ENCODE measurements at places on chromosomes 7 and 10.
A peak's percentile ranks its signal among the peaks of the same experiment; 100 is the strongest.

DNA sequence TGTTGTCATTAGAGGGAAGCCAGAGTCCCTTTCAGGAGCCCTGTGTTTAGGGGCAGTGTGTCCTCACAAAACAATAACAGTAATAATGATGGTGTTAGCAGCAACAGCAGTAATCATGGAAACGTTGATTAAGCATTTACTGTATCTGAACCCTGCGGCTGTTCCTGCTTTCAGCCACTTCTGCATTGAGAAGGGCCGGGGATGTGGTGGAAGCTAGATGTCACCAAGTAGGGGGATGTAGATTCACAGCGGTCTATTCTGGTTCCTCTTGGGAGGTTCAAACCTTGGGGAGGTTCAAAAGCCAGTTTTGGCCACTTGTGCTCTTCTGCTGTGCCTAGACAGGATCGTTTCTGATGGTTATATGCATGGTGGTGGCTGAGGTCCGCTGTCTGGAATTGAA, 44.8 kb downstream of the PRPF18 start:
- no peak for DNase-seq

DNA sequence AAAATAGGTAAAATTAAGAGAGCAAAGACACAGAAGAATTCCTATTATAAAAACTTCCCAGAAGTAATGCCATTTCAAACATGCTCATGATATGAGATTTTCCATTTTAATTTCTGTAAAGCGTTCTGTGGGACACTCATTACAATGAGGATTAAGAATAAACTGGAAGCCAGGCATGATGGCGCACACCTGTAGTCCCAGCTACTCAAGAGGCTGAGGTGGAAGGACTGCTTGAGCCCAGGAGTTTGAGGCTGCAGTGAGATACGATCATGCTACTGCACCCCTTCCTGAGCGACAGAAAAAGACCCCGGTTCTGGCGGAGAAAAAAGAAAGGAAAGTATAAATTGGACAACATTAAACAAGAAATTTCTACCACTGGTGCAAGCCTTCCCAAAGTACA, 1.5 kb downstream of the DNA2 start:
- no peak for DNase-seq

DNA sequence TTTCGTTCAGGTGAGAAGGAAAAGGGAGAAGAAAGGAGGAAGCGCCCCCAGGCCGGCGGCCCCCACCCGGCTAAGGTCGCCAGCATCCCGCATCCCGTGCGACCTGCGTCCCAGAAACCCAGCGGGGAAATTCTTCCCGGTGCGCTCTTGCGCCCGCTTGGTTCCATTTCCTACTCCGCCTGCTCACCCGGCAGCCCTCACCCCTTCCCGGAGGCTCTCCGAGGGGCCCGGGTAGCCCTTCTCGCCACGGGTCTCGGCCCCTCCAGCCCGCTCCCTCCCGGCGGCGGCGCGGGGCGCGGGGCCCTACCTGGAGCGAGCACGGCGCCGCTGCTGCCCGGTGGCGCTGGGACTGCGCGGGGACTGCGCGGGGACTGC, at the start of gene PRKCQ:
Gene PRKCQ (minus strand): TSS at position 373 of the 375 bp plus-strand sequence. CDS start 65,141 bp downstream, outside the sequence.
- DNase-seq = no peak

DNA sequence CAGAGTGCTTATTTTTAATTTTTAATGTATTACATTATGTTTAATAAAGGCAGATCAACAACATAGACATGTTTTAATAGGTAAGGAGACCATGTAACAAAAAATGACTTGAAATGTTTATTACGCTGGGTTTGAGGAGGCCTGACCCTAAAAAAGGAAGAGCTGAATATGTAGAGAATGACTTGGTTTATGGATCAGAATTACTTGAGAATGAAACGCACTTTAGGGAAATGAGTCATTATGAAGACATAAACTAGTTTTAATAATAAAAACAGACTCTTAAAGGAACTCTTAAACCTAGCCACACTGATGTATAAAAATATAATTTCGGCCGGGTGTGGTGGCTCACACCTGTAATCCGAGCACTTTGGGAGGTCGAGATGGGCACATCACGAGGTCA, 56.5 kb downstream of the CTTNBP2 start:
- DNase-seq = no peak

DNA sequence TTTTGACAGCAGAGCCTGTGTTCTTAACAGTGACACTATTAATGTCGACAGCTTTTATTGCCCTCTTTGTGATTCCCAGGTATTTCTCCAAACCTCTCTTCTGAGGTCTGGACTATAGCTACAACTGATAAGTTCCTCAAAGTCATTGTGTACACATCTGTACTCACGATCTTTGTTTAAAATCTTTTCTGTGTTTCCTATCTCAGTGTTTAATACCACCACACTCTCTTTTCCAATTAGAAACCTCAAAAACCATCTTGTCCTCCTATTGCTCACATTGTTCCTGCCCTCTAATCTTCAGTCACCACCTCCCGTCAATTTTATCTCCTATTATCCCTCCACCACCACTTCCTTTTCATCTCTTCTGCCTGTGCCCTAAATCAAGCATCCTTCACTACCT, 12.9 kb upstream of the WASL start:
- DNase-seq = no peak

DNA sequence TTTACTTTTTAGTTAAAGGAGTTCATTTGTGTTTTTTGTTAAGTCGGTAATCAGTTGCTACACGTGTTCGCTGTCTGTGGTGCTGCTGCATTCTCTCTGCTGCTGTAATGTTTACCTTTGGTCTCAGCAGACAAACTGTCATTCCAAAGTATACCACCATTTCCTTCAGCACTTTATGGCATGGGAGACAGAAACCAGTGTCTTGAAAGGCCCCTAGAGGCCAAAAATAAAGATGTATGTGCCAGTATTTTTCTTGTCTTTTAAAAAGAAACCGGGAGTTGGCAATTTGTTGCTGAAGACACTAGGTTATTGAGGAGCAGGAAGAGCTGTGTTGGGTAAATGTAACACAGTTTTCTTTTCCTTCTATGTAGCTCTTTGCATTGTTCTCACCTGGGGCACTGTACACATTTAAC, 24.1 kb downstream of the ZNF92 start:
- no peak for DNase-seq

- no peak for DNase-seq
These were observed 245.0 kb downstream of the WDR37 start for GRCh38 chr10:1301143-1301542.

DNA sequence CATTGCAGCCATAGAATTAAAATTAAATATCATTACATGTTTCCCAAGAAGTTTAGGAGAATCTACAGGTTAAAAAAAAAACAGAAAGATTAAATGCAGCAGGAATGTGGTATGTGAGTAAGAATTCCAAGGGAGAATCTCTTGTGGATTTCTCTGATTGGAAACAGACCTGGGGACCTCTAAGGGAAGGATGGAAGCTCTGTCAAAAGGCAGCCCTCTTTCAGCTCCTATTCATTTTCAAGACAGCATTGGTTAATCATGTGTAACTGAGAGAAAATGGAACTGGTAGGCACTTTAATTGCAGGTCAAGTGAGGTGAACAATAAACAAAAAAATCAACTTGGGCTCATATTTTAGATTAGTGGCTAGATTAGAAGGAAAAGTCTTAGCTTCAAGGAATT, 81.4 kb upstream of the MTPN start:
- no peak for DNase-seq

DNA sequence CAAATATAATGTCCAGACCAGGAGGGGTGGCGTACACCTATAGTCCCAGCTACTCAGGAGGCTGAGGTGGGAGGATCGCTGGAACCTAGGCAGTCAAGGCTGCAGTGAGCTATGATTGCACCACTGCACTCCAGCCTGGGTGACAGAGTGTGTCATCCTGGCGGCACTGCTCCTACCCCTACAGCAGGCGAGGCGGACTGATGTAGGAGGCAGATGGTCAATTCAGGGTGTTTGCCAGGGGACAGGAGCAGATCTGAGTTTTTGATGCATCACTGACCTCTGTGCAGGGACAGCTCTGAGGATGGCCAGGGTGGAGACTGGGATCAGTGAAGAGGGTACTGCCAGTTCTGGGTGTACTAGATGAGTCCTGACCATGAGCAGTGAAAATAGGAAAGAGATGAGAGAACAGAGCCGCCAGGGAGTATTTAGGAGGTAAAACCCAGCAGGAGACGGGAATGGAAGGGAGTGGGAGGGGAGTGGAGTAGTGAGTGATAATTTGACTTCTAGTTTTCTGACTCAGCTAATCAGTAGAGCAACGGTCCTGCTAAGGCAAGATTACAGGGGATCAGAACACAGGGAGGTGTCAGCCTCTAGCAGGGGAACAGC, 75.3 kb downstream of the HIP1 start:
- DNase-seq = no peak

GRCh38 chr7:66864294-66864693, 56.7 kb upstream of the TMEM248 start:
- DNase-seq = no peak

DNA sequence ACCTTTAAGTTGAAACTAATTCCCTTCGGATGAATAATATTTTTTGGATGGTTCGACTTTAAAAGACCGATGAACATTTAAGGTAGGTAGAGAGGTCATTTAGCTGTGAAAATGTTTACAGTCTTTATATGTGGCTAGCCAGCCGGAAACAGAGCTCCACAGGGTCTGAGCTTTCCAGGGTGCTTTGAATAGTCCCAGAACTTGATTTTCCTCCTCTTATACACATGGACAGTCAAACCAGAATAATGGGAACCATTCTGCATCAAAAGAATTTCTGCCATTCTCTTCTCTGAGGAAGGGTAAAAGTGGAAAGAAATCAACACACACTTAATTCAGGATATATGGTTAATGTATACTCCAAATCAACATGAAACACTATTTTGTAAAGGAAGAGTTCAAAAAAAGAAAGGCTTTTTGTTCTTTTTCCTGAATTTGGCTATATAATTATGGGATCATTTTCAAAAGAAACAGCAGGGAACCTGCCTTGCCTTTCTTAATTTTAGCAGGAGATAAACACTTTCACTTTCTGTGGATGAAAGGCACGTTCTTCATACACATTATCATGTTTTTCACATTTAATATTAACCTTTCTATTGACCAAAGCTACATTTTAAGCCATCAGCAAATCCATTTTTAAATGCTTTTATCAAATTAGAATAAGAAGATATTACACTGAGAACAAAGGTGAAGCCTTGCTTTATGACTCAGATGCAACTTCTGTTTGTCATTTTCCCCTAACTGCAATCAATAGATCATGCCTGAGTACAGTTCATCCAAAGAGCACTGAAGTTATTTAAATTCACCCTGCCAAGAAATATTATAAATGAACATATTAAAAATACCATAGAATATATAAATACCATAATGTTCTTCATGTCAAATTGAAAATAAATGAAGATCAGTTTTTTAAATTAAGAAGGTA, 307.3 kb downstream of the THSD7A start:
- DNase-seq = no peak

- DNase-seq = no peak
These were observed 196.3 kb upstream of the FOXP2 start for GRCh38 chr7:114218283-114218682.

GRCh38 chr10:124698545-124699469, 45.4 kb downstream of the FAM53B start:
- no peak for DNase-seq

DNA sequence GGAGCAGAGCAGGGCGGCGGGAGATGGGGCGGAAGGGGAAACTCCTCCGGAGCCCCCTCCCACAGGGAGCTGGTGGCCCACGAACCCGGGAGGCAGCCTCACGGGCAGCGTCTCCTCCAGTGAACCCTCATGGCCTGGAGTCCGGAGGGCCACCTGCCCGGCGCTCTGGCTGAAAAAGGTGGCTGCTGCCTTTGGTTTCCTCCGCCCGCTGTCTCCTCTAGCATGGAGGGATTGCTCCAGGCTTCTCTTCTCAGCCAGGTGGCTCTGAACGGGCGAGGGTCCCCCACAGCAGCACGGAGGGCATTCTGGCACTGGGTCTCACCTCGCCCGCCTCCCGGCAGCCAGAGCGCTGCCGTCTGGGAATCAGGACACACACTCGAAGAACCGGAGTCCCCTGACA, 177.3 kb upstream of the PFKP start:
- DNase-seq = no peak

DNA sequence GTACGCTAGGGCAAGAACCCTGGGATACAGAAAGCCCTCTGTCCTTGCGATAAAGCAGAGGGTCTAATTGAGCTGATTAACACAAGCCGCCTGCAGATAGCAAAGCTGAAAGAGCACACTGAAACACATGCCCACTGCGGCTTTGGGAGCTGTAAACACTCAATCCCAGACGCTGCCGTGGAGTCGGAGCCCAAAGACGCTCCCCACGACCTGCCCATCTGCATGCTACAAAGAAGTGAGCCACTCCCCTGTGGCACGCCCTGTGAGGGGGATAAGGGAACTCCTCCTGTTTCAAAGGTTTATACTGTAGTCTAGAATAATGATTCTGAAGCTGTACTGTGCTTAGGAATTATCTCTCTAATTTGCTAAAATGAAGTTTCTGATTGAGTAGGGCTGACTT, 985.6 kb upstream of the GHITM start:
- DNase-seq = no peak

DNA sequence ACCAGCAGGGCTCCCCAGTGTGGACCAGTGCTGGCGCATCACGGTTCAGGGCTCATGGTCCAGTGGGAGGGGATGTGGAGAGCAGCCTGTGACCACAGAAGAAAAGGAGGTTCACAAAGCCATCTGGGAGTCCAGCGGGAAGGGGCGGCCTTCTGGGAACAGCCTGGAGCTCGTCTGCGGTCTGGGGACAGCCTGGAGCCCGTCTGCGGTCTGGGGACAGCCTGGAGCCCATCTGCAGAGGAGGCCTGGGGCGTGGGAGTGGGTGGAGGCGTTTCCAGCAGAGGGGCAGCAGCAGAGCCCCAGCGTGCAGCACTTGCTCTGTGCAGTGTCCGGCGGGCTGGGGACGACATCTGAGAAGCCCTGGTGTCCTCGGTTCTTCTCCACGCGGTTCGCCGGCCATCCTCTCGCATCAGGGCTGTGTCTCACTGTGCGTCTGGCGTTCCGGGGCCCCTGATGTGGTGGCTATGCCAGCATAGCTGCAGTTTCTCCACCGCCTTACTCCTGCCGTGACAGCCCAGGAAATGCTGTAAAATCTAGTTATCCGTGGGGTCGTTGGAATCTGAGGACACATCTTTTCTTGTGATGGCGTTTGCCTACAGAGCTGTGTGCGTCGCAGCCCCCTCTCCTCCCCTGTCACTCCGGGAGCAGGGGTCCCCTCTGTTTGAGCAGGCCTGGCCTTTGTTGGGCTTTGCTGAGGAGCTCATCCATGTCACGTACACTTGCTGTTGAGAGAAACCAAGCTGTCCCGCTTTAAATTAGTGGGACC, 104.6 kb downstream of the INPP5A start:
- DNase-seq = no peak

- no peak for DNase-seq
These were observed 484.8 kb upstream of the ANKRD30A start for GRCh38 chr10:36640626-36641025.

- no peak for DNase-seq
These were observed 323.3 kb upstream of the ZMIZ1 start for GRCh38 chr10:78745441-78745840.

GRCh38 chr10:77296534-77297392, 340.8 kb downstream of the KCNMA1 start:
- no peak for DNase-seq

- DNase-seq = peak; percentile 95
These were observed at the start of gene ABI1 for GRCh38 chr10:26860443-26861204. TSS of gene ABI1 (minus strand) at chr10:26860958. CDS start at chr10:26860863, 95 bp downstream.

- DNase-seq = peak; percentile 33
These were observed 1.2 kb downstream of the PRSS1 start for GRCh38 chr7:142750321-142750938.

Measured in H1 (cell line).